Thymus (tissue), 14 donors: ENCODE measurements at places on chromosomes 6 and 20. TPM values are rescaled to one million over a fixed set of nuclear protein-coding genes. Genes with fewer than 3 reads are reported as not detected.

Gene FAM83C
- under 0.01 TPM for total RNA-seq

Gene STMND1
- 0.05 TPM for total RNA-seq

DNA sequence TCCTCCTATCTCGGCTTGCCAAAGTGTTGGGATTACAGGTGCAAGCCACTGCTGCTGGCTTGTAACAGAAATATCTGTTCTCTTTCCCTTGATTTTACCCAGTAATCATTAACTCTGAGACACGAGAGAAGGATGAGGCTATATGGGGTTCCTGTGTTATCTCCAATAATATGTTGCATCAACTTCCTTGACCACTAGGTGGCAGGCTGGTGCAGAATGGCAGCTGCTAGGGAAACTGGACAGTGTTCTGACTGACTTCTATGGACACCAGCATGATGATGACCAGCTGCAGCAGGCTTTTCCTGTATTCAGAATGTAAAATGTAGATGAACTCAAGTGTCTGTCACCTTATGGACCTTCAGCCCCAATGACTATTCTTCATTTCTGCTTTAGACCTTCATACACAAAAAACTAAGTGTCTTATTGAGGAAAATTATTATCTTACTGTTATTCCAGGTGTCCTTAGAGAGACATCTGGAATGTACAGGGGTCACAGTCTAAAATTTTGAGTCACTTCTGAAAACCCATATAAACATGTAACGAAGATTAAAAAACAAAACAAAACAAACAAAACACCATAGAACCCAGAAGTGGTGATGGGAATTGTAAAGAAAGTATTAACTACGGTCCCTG is 20.4 kb upstream of the CD109 start:
- no peaks in the 10 kb centered on the region for H3K4me1 ChIP-seq
- H3K36me3 ChIP-seq: no peaks in the 10 kb centered on the region
- no peak overlapping the region for H3K27ac ChIP-seq
- no peak overlapping the region for H3K4me3 ChIP-seq
- no peaks in the 10 kb centered on the region for H3K27me3 ChIP-seq

DNA sequence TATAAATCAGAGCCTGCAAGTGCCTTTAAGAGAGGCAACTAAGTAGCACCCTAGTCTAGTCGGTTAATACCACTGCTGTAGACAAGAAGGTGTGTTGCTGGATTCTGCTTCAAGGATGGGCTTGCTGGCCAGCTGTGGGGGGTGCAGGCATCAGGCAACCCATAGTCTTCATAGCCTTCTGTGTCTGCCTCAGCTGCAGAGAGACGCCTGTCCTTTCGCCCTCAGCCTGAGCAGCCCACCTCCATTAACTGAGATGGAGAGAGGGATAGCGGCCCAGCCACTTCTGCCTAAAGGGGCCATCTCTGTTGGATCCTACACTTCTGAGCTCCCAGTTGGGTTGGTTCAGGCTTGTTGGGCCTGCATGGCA is 123.7 kb upstream of the MLIP start:
- H3K27ac ChIP-seq: no peak overlapping the region
- no peaks in the 10 kb centered on the region for H3K4me1 ChIP-seq
- H3K27me3 ChIP-seq: no peaks in the 10 kb centered on the region
- no peaks in the 10 kb centered on the region for H3K36me3 ChIP-seq
- no peak overlapping the region for H3K4me3 ChIP-seq

- H3K4me3 ChIP-seq: no peak overlapping the region
- H3K27me3 ChIP-seq: no peaks in the 10 kb centered on the region
- DNase-seq: no peak
- no peak overlapping the region for H3K27ac ChIP-seq
- no peaks in the 10 kb centered on the region for H3K36me3 ChIP-seq
These were observed 98.4 kb downstream of the IPCEF1 start for GRCh38 chr6:154258064-154258757.

DNA sequence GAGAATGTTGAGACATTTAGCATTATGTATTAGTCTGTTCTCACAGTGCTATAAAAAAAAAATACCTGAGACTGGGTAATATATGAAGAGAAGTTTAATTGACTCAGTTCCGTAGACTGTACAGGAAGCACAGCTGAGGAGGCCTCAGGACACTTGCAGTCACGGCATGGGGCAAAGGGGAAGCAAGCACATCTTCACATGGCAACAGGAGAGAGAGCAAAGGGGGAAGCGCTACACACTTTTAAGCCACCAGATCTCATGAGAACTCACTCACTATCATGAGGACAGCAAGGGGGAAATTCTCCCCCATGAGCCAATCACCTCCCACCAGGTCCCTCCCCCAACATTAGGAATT is 26.8 kb upstream of the TFAP2A start:
- H3K27me3 ChIP-seq: no peaks in the 10 kb centered on the region
- DNase-seq: no peak
- no peaks in the 10 kb centered on the region for H3K36me3 ChIP-seq
- no peak overlapping the region for H3K27ac ChIP-seq
- no peaks in the 10 kb centered on the region for H3K4me1 ChIP-seq
- no peak overlapping the region for H3K4me3 ChIP-seq
